ENCODE measurements at places on chromosomes 7 and 10. TPM values are rescaled to one million over a fixed set of nuclear protein-coding genes. Genes with fewer than 3 reads are reported as not detected.

Gene SSC4D
- 0.37 TPM for total RNA-seq

Gene CUL2
- 41.0 TPM for total RNA-seq

Gene TFR2
- 0.69 TPM for total RNA-seq

Gene TAS2R5
- 6.5 TPM for total RNA-seq

Gene UPK3BL2
- 15.4 TPM for total RNA-seq

Gene PLXNA4
- total RNA-seq = 6.5 TPM

- no peak for DNase-seq
Observed at GRCh38 chr10:92470026-92470425, 103.9 kb downstream of the IDE start.

DNA sequence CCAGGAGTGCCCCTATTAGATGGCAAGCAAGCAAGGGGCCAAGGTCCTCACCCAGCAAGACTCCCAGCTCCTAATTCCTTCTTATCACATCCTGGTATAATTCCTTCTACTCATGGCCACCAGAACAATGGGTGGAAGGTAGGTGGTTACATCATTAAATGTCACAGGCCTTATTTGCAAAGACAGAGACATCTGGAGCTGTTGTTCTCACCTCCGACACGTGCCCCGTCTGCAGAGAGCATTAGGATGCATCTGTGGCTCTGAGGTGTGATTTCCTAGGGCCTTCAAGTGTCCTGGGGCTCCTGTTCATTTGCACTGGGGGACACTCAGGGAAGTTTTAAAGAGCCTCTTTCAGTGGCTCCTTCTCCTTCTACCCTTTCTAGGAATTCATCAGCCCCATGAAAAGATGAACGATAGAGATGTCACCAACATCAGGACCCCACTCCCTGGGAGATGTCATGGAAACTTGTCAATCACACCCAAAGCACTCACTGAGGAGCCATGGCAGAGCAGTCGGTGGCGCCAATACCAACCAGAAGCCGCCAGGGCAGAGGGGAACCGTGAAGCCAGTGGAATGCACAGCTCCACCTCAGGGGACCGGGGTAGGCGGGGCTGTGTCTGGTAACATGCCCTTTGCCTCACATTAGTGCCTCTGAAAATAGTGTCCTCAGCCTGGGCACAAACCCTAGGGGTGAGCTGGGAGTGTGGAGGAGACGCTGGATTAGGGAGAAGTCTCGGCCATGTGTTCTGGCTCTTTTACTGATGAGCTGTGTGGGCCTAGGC, 2.9 kb upstream of the ATP6V0E2 start:
- DNase-seq = no peak

GRCh38 chr10:50636618-50637579, 13.1 kb upstream of the SGMS1 start:
- no peak for DNase-seq

- DNase-seq = no peak
Observed at GRCh38 chr7:132942701-132943100, 139.2 kb downstream of the CHCHD3 start.

DNA sequence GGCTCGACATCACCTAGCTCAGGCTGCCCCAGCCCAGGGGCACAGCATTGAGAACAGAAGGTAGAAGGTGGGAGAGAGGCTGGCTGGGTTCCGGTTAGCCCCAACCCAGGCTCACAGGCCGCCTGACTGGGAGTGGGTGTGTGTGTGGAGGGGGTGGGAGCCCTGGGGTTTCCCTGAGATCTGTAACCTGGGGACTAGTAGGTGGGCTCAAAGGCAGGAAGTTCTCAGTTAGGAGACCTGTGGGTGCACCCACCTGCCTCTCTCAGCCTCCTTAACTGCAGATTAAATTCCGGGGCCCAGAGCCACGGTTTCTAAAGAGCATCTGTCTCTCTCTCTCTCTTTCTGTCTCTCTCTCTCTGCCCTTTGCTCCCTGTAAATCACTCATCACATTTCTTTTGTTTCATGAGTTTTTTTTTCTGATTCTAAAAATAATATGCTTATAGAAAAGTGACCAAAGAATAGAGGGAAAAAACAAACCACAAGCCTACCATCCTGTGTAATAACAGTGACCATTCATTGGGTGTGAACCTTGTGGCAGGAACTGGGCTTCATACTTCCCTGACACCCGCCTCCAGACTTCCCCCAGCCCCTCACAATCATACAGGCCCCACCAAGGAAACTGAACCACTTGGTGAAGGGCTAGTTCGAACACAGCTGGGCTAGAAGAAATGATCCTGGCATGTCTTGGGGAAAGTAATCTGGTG, 83.4 kb upstream of the SMNDC1 start:
- no peak for DNase-seq

DNA sequence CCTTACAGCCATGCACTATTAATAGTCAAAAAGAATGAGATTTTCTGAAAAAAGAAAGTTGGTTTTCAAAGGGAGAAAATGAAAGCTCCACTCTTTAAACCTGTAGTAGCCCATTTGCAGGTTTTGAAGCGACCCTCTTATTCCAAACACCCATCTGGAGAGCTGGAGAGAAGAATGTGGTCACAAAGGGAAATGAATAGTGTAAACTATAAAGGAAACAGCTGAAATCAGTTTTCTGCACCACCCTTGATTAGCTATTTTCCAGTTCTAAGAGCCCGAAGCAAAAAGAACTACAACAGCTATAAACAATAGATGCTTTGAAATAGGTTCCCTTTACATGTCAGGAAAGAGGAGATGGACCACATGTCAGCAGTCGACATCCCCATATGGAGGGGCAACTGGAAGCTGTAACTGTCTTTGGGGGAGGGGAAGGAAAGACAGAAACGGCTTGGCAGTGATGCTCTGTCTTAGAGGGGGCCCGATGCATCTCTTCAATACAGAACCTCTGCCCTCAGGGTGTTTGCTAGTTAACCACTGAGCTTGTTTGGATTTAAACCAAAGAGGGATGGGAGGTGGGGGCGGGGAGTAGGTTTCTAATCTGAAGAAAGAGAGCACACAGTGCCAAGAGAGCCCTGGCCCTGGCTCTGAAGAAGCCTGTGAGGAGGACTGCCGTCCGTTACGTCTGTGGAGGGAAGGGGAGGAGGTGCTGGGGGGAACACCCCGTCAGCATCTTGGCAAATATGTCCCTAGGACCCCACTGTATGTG, 55.3 kb downstream of the CPVL start:
- DNase-seq = no peak

DNA sequence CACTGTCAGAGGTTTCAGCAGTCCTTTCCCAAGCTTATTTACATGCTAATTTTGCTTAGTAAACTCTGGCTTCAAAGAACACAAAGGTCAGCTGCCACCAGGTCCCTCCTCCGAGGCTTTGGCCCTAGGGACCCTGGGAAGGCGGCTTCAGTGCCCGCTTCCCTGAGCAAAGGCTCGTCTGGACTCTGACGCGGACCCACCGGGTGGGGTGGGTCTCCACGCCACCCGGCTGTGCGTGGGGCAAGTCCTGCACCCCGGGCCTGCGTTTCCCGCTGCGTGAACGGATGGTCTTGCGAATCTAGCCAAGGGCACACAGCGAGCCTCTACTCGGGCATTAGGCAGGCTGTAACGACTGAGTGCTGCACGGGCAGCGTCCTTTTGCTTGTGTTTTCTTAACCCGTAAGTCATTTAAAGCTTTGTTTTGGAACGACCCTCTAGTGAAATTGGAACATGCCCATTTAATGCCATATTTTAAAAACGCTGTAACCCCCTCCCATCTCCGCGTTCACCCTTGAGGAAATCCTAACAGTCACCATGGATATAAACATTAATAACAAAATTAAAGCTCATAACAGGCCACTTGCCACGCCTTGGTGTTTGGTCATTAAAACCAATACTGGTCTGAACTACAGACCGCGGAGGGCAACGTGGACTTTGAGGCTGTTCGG, 828 bp downstream of the BNIP3 start:
- DNase-seq = no peak

DNA sequence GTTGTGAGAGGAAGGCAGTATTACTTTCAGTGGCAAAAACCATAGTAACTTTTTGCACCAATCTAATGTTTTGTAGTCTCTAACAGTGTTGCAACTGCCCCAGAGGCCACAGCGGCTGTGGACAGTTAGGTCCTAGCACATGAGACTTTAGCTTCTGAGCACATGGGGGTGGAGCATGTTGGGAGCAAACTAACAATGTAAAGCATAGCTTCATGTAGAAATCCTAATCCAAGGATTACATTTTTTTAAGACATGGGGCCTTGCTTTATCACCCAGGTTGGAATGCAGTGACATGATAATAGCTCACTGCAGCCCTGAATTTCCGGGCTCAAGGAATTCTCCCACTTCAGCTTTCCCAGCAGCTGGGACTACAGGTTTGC, 49.0 kb downstream of the LAMB1 start:
- no peak for DNase-seq

- no peak for DNase-seq
Observed at GRCh38 chr7:116812860-116813259, 49.5 kb upstream of the CAPZA2 start.

DNA sequence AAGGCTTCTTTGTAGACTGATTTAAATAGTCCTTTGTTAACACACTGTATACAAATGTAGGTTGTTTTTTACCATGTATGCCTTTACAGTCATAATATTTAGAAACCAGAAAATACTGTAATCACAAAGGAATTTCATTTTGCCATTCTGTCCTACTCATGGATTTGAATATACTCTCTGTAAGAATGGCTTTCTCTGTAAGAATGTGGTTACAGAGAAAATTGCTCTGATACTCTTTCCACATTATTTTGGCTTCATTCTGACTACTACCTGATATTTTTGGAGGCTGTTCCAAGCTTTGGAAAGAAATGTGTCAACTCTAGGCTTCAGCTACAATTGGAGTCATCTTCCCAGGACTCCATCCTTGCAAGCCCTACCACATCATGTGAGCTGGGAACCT, 23.5 kb downstream of the CH25H start:
- DNase-seq = no peak

- DNase-seq = no peak
Observed at GRCh38 chr7:144027974-144028373, 20.8 kb upstream of the OR2A5 start.

GRCh38 chr7:17298840-17299482, 509 bp downstream of the AHR start:
- DNase-seq = no peak

DNA sequence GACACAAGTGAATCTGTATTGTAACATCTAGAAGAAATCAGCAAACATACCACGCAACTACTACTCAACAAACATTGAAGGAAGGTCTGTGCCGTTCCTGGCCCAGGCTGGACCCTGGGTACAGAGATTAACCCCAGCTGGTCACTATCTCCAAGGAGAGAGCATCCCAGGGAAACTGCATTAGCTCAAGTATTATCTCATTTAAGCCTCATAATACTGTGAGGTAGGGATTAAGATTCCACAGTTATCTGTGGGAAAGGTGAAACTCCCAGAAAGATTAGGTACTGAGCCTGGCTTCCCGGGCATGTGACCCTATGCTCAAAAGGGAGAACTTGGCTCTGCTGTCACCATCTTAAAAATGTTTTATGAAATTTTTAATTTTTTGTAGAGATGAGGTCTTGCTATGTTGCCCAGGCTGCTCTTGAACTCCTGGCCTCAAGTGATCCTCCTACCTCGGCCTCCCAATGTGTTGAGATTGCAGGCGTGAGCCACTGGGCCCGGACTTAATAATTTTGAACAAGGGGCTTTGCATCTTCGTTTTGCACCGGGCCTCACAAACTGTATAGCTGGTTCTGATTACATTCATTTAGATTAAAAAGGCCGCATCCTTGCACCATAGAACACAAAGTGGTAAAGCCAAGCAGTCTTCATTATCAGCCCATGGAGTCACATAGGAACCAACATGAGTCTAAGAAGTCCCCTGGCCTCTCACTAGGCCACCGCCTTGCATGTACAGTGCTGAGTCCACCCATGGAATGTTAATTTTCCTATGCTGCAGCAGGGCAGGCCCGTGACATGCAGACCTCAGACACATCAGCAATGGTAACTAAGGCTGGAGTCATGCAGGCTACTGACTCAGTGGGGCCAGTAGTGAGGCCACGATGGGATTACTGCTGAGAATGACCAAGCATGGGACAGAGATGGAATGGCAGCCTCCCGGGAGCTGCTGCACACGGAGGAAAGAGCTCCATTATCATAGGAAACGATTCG, 5.5 kb upstream of the CTBP2 start:
- DNase-seq = no peak

GRCh38 chr10:7383442-7383841, 27.4 kb downstream of the SFMBT2 start:
- DNase-seq = no peak

GRCh38 chr7:2042650-2043049, 190.1 kb downstream of the MAD1L1 start:
- no peak for DNase-seq

DNA sequence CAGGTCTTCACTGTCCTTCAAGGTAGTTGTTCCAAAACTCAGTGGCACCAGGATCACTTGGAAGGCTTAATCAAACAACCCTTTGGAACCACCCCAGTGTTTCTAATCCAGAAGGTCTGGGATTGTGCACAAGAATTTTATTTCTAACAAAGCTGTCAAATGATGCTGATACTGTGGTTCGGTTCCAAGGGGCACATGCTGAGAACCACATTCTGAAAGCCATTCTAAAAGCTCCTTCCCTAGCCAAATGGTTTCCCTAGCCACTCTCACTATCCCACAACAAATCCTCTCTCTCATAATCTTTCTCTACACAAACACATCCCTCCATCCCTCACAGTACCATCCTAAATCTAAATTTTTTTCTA, 52.1 kb downstream of the MACC1 start:
- no peak for DNase-seq

- no peak for DNase-seq
Observed at GRCh38 chr10:23081891-23082290, 13.5 kb upstream of the MSRB2 start.

GRCh38 chr7:23469150-23469960, 936 bp downstream of the IGF2BP3 start:
- no peak for DNase-seq

- no peak for DNase-seq
Observed at GRCh38 chr7:125465527-125465926, 535.9 kb upstream of the POT1 start.

DNA sequence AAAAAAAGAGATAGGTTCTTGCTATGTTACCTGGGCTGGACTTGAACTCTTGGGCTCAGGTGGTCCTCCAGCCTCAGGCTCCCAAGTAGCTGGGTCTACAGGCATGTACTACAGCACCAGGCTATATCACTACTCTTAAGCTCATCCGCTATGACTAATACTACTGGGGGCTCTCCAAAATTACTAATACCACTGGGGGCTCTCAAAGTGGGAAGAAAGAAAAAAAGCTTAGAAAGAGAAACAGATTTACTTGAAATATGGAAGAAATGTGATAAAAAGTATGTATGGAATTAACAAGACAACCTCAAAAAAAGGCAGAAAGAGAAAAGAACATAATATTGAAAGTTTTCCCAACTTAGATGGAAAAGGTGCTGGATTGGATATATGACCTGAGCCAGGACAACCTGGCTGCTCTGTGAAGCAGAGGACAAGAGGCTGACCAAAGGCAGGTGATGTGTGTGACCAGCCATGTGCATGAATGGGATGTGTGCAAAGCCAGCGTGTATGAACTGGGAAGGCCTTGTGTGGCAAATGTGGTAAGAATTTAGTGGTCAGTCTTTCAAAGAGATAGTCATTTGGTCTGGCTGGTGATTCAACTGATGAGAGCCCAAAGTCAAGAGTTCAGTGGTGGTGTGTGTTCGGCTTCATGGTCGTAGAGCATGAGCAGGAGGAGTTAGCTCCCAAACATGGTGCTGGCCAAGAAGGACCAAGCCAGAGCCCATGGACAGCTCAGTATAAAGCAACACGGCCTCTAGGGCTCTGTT, 232.4 kb upstream of the KLF14 start:
- DNase-seq = no peak
